T1000 (cell line): ENCODE measurements at places on chromosomes 6 and 20.

GRCh38 chr20:58494923-58495622 is 20.1 kb downstream of the APCDD1L start:
- DNase-seq, result no peak

- DNase-seq, result no peak
Observed at GRCh38 chr6:19039287-19039686, 652.1 kb downstream of the RNF144B start.

DNA sequence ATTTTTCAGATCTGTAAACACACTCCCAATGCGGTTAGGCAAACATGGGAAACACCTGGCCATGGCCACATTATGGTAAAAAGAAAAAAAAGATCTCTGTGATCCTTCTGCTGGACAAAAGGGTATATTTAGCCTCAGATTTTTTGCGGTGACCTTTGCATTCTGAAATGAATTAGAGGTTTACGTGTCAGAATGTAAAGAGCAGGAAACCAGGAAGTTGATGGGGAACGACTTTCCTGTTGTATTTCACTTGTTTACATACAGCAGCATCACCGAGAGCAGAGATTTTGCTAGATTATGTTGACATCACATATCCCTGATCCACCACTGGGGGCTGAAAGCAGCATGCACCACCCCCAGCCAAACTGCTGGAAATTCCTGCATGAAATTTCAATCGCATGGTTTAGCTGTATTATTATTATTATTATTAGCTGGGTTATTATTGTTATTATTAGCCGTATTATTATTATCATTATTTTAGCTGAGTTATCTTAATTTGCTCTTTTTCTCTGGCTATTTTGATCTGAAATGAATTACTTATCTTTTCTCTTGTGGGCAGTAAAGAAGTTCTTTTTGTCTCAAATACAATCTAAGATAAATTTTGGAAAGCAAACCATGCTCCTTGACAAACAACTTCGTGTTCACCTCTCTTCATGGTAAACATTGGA is 189.4 kb downstream of the ZFP64 start:
- no peak for DNase-seq

- no peak for DNase-seq
Observed at GRCh38 chr6:42963855-42964605, 3.5 kb downstream of the GNMT start.

- no peak for DNase-seq
Observed at GRCh38 chr20:962223-962622, 39.9 kb downstream of the RSPO4 start.

GRCh38 chr6:52407467-52407866 is 12.7 kb upstream of the EFHC1 start:
- DNase-seq, result no peak

GRCh38 chr20:46823271-46823751 is 71.3 kb upstream of the EYA2 start:
- DNase-seq, result no peak

DNA sequence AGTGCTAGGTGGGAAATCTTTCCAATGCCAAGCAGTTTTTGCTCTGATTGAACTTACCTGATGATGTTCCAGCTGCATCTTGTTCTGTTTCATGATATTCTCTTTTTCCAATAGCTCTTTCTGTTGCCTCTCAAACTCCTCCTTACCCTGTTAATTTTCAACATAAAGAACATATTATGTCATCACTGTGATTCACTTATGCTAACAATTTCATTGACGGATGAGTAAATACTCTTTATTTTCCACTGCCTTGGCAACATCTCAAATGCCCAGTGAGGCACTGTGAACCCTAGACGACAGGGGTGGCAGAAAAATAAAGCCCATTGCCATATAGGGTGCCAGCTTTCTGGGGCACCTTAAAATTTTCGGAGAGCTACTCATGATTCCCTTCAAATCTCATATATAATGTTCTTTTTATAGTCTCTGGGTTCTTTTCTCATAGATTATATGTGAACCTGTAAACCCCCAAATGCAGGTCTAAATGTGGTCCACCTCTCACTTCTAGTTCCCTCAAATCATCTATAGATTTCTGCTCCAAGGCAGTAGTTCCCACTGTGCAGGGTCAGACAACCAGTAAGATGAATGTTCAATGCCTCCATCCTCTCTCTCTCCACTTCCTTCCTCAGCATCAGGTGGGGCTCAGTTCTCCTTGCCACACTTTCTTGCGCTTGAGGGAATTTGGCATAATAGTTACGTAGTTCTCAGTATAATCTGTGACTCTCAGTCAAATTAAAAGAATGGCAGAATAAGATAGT is 44.1 kb downstream of the NEDD9 start:
- DNase-seq, result no peak

DNA sequence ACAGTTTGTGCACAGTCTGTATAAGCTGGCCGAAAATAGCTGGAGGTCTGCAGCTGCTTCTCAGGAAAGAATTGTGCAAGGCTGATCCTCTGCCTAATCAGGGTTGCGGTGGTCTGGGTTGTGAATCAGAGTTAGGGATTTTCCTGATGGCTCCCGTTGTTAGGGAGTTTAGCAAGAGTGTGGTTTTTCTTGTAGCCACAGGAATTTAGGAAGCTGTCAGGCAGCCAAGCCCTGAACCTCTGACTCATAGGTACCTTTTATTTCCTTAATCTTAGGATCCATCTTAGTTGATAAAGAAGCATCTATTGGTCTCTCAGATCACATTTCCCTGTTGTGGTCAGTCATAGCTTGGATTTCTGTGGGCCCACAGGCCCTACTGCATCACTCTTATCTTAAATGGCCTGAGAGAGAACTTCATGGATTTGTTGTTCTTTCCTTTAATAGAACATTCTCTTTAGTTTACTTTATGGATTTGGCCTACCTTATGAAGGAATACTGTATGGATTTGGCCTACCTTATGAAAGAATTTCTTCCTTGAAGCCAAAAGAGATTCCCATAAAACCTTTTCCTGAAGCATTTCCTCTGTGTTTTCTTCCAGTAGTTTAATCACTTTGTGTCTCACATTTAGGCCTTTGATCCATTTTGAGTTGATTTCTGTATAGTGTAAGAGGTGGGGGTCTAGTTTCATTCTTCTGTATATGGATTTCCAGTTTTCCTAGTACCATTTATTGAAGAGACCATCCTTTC is 10.3 kb downstream of the KIF25 start:
- DNase-seq, result peak; percentile 85

DNA sequence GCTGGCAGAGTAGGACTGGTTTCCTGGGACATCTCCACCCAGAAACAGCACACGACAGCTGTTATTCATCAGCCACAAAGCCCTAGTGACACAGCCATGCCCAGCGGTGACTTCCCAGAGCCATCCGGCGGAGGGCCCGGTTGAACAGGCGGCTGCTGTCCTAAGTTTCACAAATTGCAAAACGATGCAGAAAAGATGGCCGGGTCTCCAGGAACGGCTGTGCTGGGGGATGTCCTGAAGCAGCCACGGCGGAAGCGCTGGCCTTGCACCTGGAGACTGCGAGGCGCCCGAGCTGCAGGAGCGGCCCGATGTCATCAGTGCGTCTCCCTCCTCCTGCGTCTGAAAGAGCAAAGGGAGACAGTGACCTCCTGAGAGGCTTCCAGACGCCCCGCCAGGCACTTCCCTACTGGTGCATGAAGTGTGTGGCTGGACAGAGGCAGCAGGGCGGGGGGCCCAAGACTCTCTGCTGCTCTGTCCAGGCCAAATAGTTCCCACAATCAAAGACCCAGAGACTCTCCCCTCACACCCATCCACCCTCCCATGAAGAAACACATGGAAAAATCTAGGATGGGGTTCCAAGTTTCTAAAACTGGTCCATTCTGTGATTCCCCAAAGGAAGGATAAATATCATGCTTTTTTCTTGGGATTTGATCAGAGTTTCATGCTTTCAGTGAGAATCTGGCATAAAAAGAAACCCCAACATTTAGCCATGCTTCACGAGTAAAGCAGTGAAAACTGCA is 44.0 kb downstream of the SSR1 start:
- DNase-seq, result no peak

GRCh38 chr20:24961384-24962181 is 12.5 kb downstream of the CST7 start:
- no peak for DNase-seq

- no peak for DNase-seq
Observed at GRCh38 chr6:110708295-110708950, 106.8 kb downstream of the CDK19 start.

GRCh38 chr6:107832151-107833056 is 8.3 kb upstream of the SCML4 start:
- DNase-seq, result no peak

DNA sequence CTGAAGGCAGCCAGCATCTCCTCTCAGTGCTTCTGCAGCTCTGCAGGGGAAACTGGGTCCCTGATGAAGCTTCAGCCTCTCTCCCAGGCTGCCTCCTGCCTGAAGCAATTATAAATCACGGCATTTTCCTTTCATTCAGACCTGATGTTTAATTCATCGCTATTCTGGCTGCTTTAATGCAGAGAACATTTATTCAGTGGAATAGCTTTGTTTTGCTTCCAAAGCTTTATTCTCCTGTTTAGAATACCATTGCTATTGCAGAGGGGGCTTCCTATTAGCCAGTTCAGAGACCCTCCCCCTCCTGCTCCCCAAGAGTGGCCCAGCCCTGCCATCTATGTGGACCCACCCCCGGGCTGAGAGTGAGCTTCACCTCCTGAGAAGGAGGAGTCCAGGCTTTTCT is 255.6 kb downstream of the LRFN2 start:
- DNase-seq, result no peak

- no peak for DNase-seq
Observed at GRCh38 chr6:25882051-25882496, 8.0 kb upstream of the SLC17A3 start.

DNA sequence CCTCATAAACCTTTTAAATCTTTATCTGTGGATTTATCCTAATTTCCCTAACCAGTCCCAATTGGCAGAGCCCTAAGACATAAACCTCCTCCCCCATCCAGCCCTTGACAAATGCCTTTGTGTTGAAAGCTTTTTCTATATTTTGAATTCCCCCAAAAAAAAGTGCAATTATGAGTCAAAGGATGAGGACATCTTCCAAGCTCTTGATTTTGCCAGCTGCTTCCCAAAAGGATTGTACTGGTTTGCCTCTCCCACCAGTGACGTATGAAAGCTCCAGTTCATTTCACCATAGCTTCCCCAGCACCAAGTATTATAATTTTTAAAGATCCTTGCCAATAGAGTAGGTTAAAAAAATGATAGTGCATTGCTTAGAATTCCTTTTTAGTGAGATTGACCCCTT is 38.9 kb downstream of the SIRPA start:
- DNase-seq, result no peak

- no peak for DNase-seq
Observed at GRCh38 chr6:164185471-164185871, 771.0 kb downstream of the QKI start.

DNA sequence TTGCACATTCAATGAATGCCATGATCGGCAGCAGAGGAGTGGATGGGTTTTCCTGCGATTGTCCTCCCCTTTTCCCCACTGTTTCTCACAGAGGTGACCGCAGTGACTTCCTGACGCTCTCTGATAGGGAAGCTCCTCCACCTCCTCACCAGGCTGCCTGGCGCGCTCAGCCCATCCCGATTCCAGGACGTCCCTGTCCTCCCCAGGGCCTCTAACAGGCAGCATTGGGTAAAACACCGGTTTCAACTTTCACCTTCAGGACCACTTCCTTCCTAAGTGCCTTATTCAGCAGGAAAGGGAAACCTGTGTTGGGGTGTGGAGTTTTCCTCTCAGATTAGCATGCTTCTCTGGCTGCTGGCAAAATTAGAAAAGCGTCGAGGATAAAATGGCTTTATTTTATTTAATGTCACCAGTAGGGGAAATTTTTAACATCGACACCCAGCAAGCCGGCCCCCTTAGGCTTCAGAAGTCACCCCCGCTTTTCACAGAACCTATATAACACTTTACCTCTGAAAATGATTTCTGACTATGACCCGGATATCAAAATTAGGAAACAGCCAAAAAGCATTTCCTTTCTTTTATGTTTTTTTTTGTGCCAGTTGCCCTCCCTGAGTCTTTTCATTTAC is 570.4 kb upstream of the GJE1 start:
- DNase-seq, result no peak

GRCh38 chr6:138986578-138986977 is 1.5 kb downstream of the REPS1 start:
- no peak for DNase-seq

DNA sequence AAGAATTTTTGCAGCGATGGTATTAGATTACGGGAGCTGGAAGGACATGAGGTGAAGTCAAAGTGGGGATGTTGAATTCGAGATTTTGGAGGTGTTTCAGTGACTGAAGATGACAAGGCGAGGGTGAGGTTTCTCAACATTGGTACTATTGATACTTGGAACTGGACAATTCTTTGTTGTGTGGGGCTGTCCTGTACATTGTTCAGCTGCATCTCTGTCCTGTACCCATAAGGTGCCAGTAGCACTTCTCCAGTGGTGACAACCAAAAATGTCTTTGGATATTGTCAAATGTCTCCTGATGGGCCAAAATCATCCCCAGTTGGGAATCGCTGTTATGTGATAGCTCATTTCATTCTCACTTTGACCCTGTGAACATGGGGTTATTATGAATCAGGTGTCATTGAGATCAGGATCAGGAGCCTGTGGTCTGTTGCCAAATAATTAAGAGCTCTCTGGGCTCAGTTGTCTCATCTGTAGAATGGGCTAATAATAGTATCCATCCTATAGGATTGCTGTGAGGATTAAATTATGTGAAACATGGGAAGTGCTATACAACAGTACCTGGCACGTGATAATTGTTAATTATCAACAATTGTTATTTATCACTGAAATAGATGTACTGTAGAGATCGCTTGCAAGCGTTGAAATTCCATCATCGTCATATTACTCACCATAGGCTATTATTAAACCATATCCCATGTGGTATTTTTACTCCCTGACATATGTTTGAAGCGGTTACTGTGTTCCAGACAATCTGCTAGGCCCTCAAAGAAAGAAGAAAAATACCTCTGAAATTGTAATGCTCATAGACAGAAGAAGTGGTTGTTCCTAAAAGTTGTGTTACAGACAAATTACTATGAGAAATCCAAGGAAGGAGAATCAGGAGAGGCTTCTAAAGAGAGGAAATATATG is 48.5 kb upstream of the TTPAL start:
- no peak for DNase-seq

- no peak for DNase-seq
Observed at GRCh38 chr6:149198265-149198664, 119.2 kb upstream of the TAB2 start.

GRCh38 chr6:18148304-18149025 is 6.4 kb downstream of the TPMT start:
- peak; percentile 48 for DNase-seq

DNA sequence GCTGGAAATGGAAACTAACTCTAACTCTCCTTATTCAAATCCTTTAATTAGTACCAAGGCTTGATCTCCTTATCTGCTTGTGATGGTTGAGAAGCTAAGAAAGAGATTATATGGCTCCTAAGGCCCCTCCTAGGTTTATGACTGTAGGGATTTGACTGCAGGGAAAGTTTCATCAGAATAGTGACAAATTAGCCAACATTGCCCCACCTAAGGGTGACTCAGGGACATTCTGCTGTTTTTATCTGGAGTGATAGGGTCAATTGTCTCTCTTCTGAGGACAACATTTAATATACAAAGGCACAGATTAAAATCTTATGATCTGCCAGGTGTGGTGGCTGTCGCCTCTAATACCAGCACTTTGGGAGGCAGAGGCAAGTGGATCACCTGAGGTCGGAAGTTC is 138.1 kb upstream of the MARCKS start:
- no peak for DNase-seq

- DNase-seq, result no peak
Observed at GRCh38 chr6:89467437-89467836, 34.5 kb downstream of the ANKRD6 start.

GRCh38 chr6:44646355-44646754 is 258.8 kb downstream of the CDC5L start:
- DNase-seq, result no peak

- no peak for DNase-seq
Observed at GRCh38 chr20:57867181-57867803, 157.5 kb upstream of the PMEPA1 start.

GRCh38 chr6:35795453-35796071 is 1.6 kb downstream of the CLPS start:
- DNase-seq, result no peak
